ENCODE measurements at places on chromosomes 7 and 10. TPM values are rescaled to one million over a fixed set of nuclear protein-coding genes. Genes with fewer than 3 reads are reported as not detected.
A peak's percentile ranks its signal among the peaks of the same experiment; 100 is the strongest.

Gene ARHGEF35
- not detected for total RNA-seq

Gene ZNF783
- 11.9 TPM for total RNA-seq

Gene MYO1G
- total RNA-seq, result 0.30 TPM

DNA sequence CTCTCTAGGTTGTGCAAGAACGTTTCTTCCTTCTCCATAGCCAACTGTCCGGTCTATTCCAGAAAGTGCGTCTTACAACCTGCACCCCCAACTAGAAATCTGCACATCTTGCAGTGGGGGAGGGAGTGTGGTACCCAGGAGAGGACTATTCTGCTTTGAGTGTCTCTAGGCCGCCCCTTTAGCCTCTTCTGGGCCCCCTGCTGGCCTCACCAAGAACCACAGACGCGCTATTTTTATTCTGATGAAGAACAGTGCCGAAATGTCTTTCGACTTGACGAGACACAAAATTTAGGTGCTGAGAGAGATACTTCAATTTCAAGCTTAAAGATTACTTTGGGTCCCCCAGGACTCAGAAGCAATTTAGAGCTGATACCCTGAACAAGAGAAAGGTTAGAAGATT lies 1.0 kb downstream of the CNPY1 start:
- peaks cover 39% of the 10 kb centered on the region for H3K27me3 ChIP-seq
- H3K4me3 ChIP-seq, result no peak overlapping the region
- H3K4me1 ChIP-seq, result no peaks in the 10 kb centered on the region

DNA sequence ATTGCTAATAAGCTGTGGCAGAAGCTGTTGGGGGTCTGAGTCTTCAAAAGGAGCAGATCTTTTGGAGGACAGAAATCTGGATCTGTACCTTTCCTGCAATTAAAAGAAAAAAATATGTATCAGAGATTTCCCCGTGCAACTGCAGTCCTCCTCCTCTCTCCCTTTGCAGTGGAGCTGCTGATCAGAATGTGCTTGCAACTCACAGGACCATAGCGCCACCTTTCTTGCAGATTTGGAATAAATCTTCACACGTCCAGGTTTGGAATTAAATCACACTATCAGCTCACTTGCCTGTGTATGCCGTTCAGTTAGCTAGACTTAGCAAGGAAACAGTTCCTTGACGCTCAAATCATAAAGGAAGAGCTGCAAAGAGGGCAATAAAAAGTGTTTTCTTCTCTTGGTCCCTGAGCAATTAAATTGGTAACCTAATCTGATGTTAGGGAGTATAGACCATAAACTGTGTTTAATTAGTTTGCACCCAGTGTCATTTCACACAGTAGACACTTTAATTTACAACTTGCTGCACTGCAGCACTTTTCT lies 77.4 kb downstream of the PON1 start:
- peak overlapping the region; percentile 26 for H3K27ac ChIP-seq
- peak; percentile 81 for DNase-seq
- no peaks in the 10 kb centered on the region for H3K36me3 ChIP-seq
- no peaks in the 10 kb centered on the region for H3K27me3 ChIP-seq

GRCh38 chr10:102779680-102780526 lies 36.2 kb downstream of the WBP1L start:
- no peak for DNase-seq
- no peaks in the 10 kb centered on the region for H3K27me3 ChIP-seq
- peaks cover 35% of the 10 kb centered on the region for H3K4me1 ChIP-seq
- peaks cover 12% of the 10 kb centered on the region for H3K36me3 ChIP-seq

DNA sequence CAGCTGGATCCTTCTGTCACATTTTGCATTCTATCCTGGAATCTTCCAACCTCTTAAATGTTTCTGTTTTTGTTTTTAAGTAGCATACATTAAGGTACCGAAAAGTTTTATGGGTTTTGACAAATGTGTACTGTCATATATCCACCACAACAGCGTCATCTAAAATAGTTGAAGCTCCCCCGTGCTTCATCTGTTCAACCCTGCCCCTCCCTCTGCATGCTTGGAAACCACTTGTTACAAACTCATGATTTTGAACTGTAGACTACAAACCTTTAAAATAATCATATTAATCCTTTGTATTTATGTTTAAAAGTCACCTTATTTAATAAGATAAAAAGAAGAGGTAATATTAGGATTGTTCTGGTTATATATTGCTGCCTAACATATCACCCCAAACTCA lies 182.8 kb upstream of the SMIM30 start:
- peak; percentile 73 for DNase-seq
- H3K27me3 ChIP-seq, result no peaks in the 10 kb centered on the region
- peaks cover 21% of the 10 kb centered on the region for H3K4me1 ChIP-seq
- no peak overlapping the region for H3K4me3 ChIP-seq

GRCh38 chr10:3036155-3037021 lies 31.0 kb upstream of the PFKP start:
- no peaks in the 10 kb centered on the region for H3K36me3 ChIP-seq
- H3K4me1 ChIP-seq, result no peaks in the 10 kb centered on the region
- no peak for DNase-seq
- no peak overlapping the region for H3K27ac ChIP-seq
- H3K4me3 ChIP-seq, result no peak overlapping the region
- no peaks in the 10 kb centered on the region for H3K27me3 ChIP-seq

DNA sequence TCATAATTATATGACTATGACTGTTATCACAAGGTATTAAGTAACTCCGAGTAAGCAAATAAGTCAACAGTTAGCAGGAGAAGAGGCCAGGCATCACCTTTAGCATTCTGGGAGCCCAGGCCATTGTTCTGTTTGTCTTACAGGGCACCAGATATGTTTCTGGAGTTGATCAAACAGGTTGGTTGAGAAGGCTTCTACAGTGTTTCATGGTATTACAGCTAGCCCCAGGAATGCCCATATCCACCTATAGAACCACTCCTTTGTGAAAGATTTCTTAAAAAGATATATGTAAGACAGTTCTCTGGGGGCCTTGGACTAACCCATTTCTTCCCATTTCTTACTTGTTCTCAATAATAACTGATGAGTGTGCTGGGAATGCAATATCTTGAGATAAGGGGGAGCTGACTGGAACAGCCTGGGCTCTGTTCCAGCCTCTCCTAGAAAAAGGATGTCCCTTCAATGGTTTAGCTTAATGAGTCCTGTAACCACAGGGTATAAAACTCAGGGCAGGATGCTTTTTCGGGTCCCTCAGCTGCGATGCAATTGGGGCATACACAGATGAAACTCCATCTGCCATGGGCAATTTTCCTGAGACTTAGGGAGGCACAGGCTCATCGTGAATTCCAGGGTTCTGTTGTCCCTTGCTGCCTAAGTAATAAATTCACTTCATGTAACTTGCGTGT lies 286.4 kb downstream of the BAMBI start:
- no peak for DNase-seq
- H3K27ac ChIP-seq, result no peak overlapping the region
- H3K4me3 ChIP-seq, result no peak overlapping the region
- H3K27me3 ChIP-seq, result no peaks in the 10 kb centered on the region
- no peaks in the 10 kb centered on the region for H3K36me3 ChIP-seq
- H3K4me1 ChIP-seq, result peaks cover 4% of the 10 kb centered on the region
